ENCODE measurements at places on chromosomes 4 and X.
A peak's percentile ranks its signal among the peaks of the same experiment; 100 is the strongest.

DNA sequence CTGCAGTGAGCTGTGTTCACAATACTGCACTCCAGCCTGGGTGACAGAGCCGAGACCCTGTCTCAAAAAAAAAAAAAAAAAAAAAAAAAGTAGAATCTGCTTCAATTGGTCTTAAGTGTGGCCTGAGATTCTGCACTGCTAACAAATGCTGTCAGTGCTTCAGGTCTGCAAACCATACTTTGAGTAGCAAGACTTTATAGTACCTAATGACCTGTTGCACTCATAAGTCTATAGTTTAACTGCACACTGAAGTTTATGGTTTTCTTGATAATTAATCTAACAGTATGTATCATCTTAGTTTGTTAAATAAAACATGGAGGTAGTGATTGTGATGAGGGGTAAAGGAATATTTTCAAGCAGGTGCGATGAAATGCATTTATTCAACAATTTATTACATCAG, 135.6 kb downstream of the STAG2 start:
- DNase-seq: no peak

GRCh38 chr4:850323-850945, 24.5 kb upstream of the CPLX1 start:
- no peak for DNase-seq

GRCh38 chr4:19520939-19521520, 730.7 kb upstream of the SLIT2 start:
- DNase-seq: no peak

GRCh38 chr4:106898621-106899230, 137.4 kb downstream of the DKK2 start:
- DNase-seq: peak; percentile 58

All from bronchial epithelial cell (primary cell).